ENCODE measurements at places on chromosomes 16 and 17.

DNA sequence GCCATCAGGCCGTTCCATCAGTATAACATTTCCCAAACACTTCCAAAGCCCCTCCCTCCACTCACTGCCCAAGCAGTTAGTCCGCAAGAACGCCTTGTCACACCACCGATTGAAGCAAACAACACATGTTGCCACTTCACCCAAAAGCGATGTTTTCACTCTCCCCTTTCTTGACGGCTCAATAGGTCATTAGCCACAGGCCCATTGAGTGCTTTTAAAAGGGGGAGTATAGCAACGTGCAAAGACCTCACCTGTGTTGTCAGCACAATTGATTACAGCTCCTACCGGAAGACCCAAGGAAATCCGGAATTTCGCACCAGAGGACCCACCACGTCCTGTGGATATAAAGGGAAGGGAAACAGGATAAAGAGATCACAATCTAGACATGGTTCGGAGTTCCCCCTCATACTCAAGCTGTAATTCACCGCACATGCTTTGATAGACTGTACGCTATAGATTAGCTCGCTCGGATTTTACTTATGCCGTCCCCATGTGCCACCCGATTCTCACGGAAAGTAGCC lies 690 bp downstream of the RPL23 start:
- DNase-seq: no peak

DNA sequence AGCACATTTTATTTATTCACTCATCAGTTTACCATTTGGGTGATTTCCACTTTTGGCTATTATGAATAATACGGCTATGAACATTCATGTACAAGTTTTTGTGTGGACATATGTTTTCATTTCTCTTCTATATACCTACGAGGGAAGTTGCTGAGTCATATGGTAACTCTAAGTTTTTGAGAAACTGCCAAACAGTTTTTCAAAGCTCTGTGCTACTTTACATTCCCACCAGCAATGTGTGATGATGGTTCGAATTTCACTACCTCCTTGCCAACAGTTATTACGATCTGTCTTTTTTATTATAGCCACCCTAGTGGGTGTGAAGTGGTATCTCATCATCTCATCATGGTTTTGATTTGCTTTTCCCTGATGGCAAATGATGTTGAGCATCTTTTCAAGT lies 63.7 kb upstream of the MRTFB start:
- no peak for DNase-seq

GRCh38 chr17:36592316-36592715 lies 637 bp downstream of the DHRS11 start:
- DNase-seq: no peak

GRCh38 chr17:59627274-59627673 lies 7.6 kb downstream of the CLTC start:
- DNase-seq: no peak

DNA sequence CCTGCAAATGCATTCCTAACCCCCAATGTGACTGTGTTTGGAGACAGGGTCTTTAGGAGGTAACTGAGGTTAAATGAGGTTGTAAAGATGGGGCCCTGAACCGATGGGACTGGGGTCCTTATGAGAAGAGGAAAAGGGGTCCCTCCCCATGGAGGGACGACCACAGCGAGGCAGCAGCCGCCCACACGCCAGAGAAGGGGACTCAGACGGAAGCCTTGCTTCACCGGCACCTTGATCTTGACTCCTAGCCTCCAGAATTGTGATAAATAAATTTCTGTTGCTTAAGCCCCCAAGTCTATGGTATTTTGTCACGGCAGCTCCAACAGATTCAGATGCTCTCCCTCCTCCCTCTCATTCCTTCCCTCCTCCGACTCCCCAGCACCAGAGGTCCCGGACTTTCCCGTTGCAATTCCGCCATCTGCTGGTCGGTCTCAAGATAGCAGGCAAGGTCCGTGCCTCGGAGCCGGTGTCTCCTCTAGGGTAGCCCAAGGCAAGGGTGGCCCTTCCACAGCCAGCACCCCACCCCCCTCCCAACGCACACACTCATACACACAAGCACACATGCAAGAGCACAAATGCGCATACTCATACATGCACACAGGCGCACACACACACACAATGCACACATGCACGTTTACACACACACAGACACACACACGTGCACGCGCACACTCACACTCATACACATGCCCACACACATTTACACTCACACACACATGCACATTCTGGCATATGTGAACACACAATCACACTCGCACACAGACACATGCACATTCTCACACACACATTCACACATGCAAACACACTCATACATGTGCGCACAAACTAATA lies 23.1 kb upstream of the C16orf78 start:
- DNase-seq: peak; percentile 9

- DNase-seq: no peak
Measured at GRCh38 chr17:80832266-80832676, 159.4 kb upstream of the CHMP6 start.

- DNase-seq: no peak
Measured at GRCh38 chr17:62805234-62805633, 2.9 kb downstream of the MARCHF10 start.

DNA sequence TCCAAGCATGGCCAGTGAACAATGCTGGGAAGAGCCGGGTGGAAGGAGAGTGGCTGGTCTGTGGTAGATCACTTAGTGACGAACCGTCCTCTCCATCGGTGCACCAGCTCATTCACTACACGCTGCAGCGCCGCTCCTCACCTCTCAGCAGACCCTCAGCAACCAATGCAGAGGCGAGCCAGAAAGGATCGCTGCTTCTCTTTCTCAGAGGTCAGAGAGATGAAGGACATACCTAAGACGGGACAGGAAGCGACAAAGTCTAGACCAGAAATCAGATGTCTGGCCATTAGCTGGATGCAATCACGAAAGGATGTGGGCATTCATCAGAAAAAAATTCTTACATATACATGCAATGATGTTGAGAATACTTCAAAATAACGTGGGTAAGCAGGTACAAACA lies 26.9 kb downstream of the NSMCE1 start:
- DNase-seq: no peak

DNA sequence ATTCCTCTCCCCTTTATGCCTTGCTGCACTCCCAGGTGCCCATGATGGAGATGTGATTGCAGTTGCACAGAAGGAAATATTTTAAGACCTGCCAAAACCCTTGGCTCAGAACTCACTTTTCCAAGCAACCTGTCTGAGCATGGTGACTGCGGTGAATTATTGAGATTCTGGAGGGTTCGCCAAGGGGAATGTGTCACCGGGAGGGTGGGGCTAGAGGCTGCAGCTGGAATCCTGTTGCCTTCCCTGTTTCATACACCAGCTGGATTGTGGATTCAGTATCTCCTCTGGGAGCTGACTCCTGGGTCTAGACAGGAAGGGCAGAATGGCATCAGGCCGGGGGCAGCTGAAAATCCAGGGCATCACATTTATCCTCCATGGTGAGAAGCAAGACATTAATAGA lies 527.2 kb downstream of the TMEM114 start:
- no peak for DNase-seq

DNA sequence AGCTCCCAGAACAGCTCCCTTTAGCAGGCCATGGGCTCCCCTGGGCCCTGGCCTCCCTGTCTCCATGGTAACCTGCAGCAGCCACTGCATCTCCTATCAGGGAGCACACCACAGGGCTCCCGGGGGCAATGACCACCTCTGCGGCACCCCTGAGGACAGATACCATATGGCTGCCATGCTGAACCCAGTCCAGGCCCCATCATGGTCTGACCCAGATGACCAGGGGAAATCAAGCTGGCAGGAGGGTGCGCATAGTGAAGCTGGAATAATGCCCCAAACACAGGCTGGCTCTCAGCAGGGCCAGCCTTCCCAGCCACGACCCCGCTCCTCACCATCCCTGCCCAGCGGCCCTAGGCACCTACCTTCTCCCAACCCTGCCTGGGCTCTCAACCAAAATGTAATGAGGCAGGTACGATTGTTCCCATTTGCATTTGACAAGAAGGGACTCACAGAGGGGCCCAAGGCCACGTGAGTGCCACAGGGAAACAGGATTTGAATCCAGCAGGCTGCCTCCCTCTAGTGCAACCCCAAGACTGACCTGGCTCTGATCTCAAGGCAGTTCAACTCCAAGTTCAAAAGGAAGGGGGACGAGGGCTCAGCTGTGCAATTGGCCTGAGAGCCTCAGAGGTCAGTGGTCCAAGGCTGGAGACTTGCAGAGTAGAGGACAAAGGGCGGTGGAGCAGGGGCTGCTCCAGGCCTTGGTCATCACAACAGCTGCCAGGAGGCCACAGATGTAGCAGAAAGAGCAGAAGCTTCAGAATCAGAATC lies 2.4 kb downstream of the RUNDC3A start:
- no peak for DNase-seq

DNA sequence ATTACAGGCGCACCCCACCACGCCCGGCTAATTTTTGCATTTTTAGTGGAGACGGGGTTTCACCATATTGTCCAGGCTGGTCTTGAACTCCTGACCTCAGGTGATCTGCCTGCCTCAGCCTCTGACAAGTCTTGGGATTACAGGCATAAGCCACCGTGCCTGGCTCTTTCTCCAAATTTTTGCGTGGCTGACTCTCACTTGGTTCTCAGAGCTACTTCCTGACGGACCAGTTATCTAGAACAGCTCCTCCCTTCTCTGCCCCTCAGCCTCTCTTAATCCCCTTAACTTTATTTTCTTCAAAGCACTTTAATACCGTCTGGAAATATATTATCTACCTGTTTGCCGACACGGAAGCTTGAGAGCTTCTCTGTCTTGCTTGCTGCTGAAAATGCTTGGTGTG lies 4.2 kb downstream of the YPEL2 start:
- no peak for DNase-seq

DNA sequence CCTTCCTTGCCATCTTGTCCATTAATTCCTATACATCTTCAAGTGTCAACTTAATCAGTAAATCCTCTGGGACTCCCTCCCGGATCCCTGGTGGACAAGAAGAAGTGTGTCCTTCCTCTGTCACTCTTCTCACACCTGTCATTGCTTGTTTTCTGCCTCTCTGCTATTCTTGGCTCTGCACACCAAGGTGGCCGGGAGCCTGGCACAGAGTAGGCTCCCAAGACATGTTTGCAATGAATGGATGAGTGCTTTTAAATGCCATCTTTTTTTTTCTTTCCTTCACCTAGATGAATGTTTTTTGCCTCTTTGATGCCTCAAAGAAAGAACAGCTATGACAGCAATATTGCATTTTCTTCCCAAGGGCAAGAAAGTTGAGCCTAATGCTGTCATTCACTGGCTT lies 58.0 kb upstream of the CLEC18A start:
- DNase-seq: no peak

GRCh38 chr17:33603789-33604188 lies 310.7 kb upstream of the ASIC2 start:
- DNase-seq: no peak

DNA sequence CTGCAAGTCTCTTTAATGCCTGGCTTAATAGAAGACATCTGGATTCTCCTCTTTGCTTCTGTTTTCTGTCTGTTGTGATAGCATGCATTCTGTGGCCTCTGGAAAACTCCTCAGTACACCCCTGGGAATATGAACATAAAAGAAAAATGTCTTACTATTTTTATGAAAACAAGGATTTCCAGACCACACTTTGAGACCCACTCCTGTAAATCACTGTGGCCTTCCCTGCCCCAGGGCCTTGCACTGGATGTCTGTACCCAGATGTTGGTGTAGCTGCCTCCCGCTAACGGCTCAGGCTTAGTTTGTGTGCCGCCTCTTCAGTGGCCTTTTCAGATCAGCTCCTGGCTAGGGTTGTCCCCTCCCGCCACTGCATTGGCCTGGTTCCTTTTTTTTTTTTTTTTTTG lies 126.6 kb downstream of the SOCS1 start:
- DNase-seq: no peak

DNA sequence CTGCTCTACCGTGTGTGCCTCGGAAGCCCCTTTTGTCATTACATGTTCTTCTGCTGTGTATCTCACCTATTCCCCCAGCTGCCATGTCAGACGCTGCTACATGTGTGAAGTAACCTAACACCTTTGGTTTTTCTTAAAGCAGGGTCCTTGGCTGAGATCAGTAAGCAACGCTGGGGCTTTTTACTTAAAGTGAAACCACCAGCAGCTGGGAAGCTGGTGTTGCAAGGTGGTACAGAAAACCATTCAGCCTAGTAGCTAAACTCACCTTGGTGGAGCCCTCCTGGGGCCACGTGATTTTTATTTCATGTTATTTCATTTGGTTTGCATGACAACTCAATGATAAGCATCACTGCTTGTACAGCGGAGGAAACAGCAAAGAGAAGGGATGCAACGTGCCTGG lies 62.6 kb downstream of the PLCG2 start:
- DNase-seq: no peak

DNA sequence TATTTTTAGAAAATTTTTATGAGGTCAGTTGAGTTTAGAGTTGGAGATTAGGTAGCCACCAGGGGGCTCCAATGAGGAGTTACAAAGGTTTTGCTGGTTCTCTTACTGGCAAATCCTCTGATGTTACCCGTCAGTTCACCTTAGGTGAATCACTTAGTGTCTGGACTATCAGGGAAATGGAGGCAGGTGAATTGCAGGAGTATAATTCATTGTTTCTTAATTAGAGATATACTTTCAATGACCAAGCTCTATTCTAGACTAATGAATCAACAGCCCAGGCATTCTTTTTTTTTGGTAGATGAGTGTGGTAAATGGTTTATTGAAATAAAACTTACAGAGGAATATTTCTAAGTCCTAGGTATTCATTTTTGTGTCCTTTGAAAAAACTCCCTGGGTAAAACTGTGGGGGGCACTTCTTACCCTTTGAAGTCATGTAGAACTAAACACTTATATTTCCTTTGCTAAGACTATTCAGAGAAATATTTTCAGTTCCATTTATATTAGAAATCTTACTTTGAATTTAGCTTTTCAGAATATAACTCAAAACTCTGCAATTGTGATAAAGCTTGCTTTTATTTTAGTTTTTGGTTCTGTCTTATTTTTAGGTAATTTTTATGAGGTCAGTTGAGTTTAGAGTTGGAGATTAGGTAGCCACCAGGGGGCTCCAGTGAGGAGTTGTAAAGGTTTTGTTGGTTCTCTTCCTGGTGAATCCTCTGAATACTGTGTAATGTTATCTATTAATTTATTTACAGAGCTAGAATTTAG lies 17.7 kb downstream of the PSMD11 start:
- peak; percentile 53 for DNase-seq
